T follicular helper cell (primary cell): ENCODE measurements at places on chromosomes 5 and 9.

- no peak for DNase-seq
These were observed 35.9 kb upstream of the PWWP2A start for GRCh38 chr5:160155017-160155750.

- no peak for DNase-seq
These were observed 521.3 kb upstream of the TRPC7 start for GRCh38 chr5:136886608-136887007.

- DNase-seq = no peak
These were observed 138.3 kb downstream of the PAX5 start for GRCh38 chr9:36895744-36896260.

DNA sequence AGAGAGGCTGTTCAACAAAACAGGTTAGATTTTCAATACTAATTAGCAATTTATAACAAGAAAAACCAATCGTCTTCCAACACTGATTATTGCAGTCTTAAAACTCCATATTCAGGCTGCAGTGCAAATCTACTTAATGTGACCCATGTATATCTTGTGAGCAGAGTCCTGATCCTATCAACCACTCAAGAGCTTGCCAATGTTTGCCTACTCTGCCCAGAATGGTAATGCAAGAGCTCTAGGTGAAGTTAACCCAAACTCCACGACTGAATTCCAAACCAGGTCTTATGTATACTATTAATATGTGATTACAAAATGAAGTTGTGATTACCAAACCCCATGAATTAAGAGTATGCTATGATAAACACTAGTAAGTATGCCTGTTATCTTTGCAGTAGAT lies 17.1 kb downstream of the EFNA5 start:
- no peak for DNase-seq

GRCh38 chr5:171397190-171397589 lies 9.5 kb downstream of the NPM1 start:
- DNase-seq = no peak

DNA sequence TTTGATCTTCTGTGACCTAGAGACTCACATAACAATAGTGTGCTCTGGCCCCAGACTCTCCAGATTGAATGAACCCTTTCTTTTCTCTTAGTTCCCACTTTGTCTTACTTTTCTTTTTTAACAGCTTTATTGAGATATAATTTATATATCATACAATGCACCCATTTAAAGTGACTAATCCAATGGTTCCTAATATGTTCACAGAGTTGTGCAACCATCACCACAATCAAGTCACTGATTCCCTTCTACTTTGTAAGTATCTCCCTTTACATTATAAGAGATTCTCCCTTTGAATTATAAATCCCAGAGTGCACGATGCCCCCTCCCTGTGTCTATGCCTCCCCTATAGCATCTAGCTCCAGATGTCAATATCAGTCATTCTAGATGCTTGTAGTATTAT lies 172.4 kb downstream of the HINT1 start:
- DNase-seq = no peak

- DNase-seq = no peak
These were observed 31.9 kb upstream of the ENTREP1 start for GRCh38 chr9:69293156-69293555.

- no peak for DNase-seq
These were observed 1242.3 kb upstream of the WWC1 start for GRCh38 chr5:167049043-167049663.

GRCh38 chr5:43315263-43315662 lies 2.1 kb upstream of the HMGCS1 start:
- DNase-seq = no peak

DNA sequence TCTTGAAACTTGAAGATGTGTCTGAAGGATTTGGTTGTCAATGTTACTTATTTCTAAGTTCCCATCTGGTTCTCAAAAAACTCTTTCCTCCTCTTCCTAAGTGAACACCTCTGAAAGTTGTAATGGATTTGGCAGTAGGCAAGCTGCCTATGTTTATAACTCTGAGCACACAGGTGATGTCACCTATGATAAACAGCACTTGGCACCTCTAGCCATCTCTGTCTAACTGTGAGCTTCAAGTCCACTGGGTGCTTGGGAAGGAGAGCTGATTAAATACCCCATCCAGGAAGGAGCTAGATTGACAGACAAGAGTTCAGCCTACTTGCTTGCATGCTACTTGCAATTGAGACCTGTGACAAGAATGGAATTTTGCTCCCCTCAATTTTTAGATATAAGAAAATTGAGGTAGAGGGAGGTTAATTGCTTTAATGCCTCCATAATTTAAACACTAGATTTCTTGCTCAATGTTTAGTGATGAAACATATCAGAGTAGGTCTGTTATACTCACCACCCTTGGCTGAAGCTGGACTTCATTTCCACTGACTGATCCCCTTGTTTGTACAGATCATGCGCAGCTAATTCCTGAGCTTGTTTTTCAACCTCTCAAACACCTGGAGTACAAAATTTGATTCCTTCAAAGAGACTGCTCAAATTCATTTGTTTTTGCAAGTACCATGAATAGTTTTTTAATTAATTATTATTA lies 49.9 kb downstream of the PDE4D start:
- DNase-seq = no peak

DNA sequence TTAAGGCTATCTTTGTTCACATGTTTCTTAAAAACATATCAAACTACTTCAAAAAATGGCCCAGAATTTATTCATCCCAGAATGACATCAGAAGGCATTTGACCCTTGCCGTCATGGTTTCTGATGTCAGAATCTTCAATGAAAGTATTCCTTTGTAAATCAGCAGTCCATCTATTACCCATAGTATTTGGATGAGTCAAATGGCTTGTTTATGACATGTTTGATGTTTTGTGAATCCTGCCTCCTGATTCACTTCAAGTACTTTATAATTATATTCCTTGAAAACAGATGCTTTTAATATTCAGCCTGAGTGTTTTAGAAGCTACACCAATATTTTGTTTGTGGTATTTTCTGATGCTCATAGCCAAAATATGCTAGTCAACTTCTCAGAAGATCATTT lies 200.8 kb upstream of the MEF2C start:
- DNase-seq = no peak

GRCh38 chr9:6632516-6633183 lies 12.9 kb downstream of the GLDC start:
- DNase-seq = no peak

DNA sequence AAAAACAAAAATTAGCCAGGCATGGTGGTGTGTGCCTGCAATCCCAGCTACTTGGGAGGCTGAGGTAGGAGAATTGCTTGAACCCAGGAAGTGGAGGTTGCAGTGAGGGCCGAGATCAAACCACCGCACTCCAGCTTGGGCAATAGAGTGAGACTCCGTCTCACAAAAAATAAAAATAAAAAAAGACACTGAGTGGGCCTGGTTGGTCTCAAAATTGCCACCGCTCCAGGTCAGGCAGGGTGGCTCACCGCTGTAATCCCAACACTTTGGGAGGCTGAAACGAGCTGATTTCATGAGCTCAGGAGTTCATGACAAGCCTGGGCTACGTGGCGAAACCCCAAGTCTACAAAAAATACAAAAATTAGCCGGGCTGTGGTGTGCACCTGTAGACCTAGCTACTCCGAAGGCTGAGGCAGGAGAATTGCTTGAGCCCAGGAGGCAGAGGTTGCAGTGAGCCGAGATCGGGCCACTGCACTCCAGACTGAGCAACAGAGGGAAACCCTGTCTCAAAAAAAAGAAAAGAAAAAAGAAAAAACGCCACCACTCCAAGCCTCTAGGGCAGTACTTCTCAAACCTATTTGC lies 1.8 kb downstream of the STK10 start:
- DNase-seq = no peak

GRCh38 chr9:38687389-38687842 lies 32.5 kb downstream of the FAM240B start:
- DNase-seq = no peak

DNA sequence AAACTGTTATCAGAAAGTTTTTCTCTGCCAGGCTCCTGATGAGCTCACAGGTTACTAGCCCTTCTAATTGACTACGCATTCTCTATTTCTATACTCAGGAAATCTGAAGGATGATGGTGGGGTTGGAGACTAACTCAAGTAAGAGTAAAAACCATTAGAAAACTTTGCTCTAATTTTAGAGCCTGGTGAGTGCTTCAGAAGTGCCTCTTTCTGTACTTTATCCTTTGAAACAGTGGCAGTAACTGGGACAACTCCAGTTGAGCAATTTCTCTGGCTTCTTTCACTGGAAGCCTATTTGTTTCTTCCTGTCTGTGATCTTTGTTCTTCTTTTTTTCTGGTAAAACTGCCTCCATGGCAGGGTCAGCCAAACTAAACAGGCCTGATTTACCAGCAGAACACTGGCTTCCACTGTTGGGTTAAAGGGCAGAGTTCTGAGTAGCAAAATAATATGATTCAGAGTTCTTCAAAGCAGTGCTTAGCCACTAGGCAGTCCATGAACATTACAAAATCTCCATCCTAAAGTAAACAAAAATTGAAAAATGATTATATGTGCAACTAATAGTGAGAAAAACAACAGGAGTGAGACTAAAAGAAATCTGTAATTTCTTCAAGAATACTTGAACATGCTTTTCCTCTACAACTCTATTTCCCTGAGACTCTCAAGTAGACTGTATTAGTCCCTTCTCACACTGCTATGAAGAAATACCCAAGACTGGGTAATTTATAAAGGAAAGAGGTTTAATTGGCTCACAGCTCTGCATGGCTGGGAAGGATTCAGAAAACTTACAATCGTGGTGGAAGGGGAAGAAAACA lies 79.8 kb downstream of the MROH2B start:
- DNase-seq = no peak

- no peak for DNase-seq
These were observed 211.8 kb upstream of the C9orf72 start for GRCh38 chr9:27784847-27785713.

GRCh38 chr9:116928884-116929283 lies 241.8 kb downstream of the TRIM32 start:
- no peak for DNase-seq
